ENCODE measurements at places on chromosomes 4 and X. TPM values are rescaled to one million over a fixed set of nuclear protein-coding genes. Genes with fewer than 3 reads are reported as not detected.

- no peak for DNase-seq
These were observed 3.5 kb downstream of the ADRA2C start for GRCh38 chr4:3769642-3770184.

PASD1 gene
- not detected for total RNA-seq

GRCh38 chr4:41757521-41758156 is 9.1 kb upstream of the PHOX2B start:
- DNase-seq: peak; percentile 26

- DNase-seq: no peak
These were observed 190.5 kb downstream of the SH3BGRL start for GRCh38 chrX:81392396-81392795.

DNA sequence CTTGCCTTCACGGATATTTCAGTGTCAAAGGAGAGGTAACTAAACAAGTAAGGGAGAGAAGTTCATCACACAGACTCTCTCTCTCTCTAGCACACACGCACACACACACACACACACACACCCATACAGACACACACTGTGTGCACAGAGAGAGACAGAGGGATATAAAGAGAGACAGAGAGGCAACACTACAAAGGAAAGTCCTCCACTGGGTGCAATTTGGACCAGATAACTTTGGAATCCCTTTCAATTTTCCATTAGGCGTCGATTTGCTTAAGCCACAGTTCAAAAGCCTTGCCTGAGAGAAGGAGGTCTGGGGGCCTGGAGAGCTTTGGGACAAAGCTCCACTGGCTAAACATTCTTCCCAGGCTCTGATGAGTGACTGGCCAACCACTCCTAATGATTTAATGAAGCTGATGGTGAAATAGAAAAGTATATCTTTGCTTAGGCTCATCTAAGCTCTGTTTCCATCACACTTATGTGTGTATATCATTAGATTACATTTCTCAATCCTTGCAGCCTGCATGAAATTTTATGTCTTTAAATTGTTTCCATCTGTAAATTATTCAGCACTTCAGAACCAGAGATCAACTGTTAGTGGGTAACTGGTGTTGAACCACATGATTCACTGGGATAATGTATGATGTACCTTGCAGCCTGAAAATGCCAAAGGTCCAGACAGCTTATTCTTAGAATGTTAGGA is 180.8 kb downstream of the MAGEB17 start:
- DNase-seq: no peak

RS1 gene
- not detected for total RNA-seq
